ENCODE measurements at places on chromosomes 4 and X.
A peak's percentile ranks its signal among the peaks of the same experiment; 100 is the strongest.

DNA sequence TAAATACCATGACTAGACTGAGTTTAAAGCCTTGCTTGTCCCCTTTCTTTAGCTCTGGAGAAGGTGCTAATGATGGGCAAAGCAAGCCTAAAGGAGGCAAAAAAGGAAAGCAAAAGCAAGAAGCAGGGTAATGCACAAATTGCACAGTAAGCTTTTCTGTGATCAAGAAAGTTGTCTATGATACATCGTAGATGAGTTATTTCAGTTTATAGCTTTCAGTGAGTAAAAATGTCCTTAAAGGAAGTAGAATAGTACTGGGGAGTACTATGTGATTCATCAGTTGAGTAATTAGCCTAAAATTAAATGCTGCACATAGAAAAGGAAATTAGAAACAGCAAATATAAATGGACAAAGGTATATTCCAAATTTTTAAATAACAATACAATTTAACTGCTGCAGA, 50.2 kb upstream of the PDE5A start:
- H3K36me3 ChIP-seq = no peaks in the 10 kb centered on the region
- no peaks in the 10 kb centered on the region for H3K27me3 ChIP-seq
- peaks cover 2% of the 10 kb centered on the region for H3K4me1 ChIP-seq
- H3K4me3 ChIP-seq = no peak overlapping the region
- H3K27ac ChIP-seq = no peak overlapping the region
- no peak for DNase-seq

- no peak overlapping the region for H3K27ac ChIP-seq
- H3K36me3 ChIP-seq = no peaks in the 10 kb centered on the region
- no peak for DNase-seq
- no peak overlapping the region for H3K4me3 ChIP-seq
Measured at GRCh38 chr4:165971933-165972332, 98.9 kb downstream of the TLL1 start.

GRCh38 chrX:108439426-108439942, at the start of gene COL4A5:
Gene COL4A5, plus strand, starts transcription at chrX:108439838. Its CDS starts 288 bp downstream, at chrX:108440126.
- peak within 1 kb of the TSS; percentile 82 for H3K27ac ChIP-seq
- no peaks in the 10 kb centered on the region for H3K4me1 ChIP-seq
- no peaks in the 10 kb centered on the region for H3K27me3 ChIP-seq

DNA sequence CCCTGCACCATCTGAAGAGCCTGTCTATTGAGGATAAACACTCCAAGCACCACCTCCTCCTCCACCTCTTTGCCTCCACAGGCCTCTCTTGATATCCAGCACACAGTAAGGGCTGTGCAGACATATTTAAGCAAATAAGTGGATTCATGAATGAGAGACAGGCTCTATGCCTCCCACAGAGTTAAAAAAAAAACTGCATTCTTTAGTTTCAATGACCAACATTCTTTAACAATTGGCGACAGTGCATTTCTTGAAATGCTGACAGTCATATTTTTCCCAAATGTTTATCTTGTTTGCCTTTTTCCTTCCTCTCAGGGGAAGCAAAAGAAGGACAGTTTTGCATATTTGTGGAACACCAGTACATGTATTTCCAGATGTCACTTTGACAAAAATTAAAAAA, 38.6 kb downstream of the MXRA5 start:
- no peak for DNase-seq
- no peaks in the 10 kb centered on the region for H3K36me3 ChIP-seq
- H3K4me3 ChIP-seq = no peak overlapping the region
- no peaks in the 10 kb centered on the region for H3K4me1 ChIP-seq
- no peaks in the 10 kb centered on the region for H3K27me3 ChIP-seq

GRCh38 chr4:25182937-25183336, 22.7 kb upstream of the SEPSECS start:
- no peaks in the 10 kb centered on the region for H3K36me3 ChIP-seq
- no peak for DNase-seq
- no peak overlapping the region for H3K4me3 ChIP-seq
- no peak overlapping the region for H3K27ac ChIP-seq

- H3K4me1 ChIP-seq = peaks cover 20% of the 10 kb centered on the region
- no peak for DNase-seq
- H3K4me3 ChIP-seq = no peak overlapping the region
- no peak overlapping the region for H3K27ac ChIP-seq
- no peaks in the 10 kb centered on the region for H3K27me3 ChIP-seq
Measured at GRCh38 chr4:104501290-104501689, 6.6 kb upstream of the CXXC4 start.

- no peaks in the 10 kb centered on the region for H3K36me3 ChIP-seq
- DNase-seq = no peak
- H3K27ac ChIP-seq = no peak overlapping the region
- no peaks in the 10 kb centered on the region for H3K4me1 ChIP-seq
- no peak overlapping the region for H3K4me3 ChIP-seq
Measured at GRCh38 chr4:14829795-14830194, 172.5 kb upstream of the CPEB2 start.

GRCh38 chr4:145890689-145891088, 47.9 kb downstream of the ZNF827 start:
- H3K36me3 ChIP-seq = peaks cover 5% of the 10 kb centered on the region
- no peaks in the 10 kb centered on the region for H3K27me3 ChIP-seq
- H3K27ac ChIP-seq = no peak overlapping the region
- H3K4me3 ChIP-seq = no peak overlapping the region

- H3K27me3 ChIP-seq = no peaks in the 10 kb centered on the region
- no peak for DNase-seq
- no peaks in the 10 kb centered on the region for H3K36me3 ChIP-seq
- no peak overlapping the region for H3K27ac ChIP-seq
- no peaks in the 10 kb centered on the region for H3K4me1 ChIP-seq
Measured at GRCh38 chr4:80489798-80490197, 154.3 kb downstream of the CFAP299 start.

DNA sequence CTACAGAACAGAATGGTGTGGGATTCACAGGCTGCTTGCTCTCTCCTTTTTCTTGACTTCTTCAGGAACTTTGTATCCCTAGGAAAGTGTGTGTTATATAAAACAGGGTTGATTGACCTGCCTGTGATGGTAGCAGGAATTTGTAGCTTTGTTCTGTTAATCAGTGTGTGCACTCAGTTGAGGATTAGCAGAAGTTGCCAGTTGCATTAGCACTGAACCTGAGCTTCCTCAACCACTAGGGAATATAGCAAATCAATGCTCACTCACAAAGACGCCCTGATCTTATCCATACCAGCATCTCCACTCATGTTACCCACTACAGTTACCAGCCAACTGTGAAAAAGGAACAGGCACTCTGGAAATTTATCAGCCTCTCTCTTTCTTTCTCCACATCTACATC, 319.1 kb upstream of the EMCN start:
- DNase-seq = no peak
- H3K4me3 ChIP-seq = no peak overlapping the region
- H3K27me3 ChIP-seq = no peaks in the 10 kb centered on the region
- peaks cover 2% of the 10 kb centered on the region for H3K4me1 ChIP-seq

DNA sequence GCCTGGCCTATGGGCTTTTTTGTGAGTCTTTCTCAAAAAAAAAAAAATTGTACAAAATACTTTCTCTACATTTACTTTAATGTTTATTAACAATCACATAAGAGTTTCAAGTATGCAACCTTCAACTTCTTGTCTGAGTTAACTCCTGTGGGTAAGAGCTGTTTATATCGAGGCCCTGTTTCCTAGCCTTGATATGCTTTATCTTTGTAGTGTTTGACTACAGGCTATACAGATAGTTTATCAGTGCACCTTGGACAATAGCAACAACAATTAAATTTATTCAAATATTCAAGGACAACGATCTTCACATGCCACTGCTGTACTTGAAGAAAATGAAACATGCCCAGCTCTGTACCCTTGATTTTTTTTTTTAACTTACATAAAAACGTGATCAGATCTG, 178.4 kb downstream of the ARHGAP10 start:
- no peaks in the 10 kb centered on the region for H3K36me3 ChIP-seq
- DNase-seq = no peak
- no peak overlapping the region for H3K27ac ChIP-seq
- H3K4me3 ChIP-seq = no peak overlapping the region
- no peaks in the 10 kb centered on the region for H3K4me1 ChIP-seq

DNA sequence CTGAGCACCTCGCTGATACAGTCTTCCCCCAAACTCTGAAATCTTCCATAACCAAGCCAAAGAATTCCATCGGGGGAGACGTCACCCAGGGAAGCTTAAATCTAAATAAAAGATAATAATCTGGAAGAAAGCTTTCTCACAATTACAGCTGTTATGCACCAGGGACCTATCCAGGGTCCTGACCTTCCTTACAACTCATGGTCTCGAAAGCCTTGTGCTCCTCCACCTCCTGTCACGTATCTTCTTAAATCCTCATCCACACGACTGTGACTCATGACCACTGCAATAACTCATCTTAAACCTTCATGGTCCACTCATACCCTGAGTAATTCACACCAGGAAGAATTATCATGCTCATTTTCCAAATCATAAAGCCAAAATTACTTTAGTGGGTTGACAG, 166.8 kb upstream of the FRG1 start:
- H3K27me3 ChIP-seq = no peaks in the 10 kb centered on the region
- H3K36me3 ChIP-seq = no peaks in the 10 kb centered on the region
- H3K4me3 ChIP-seq = no peak overlapping the region
- H3K4me1 ChIP-seq = peaks cover 1% of the 10 kb centered on the region
- DNase-seq = no peak

DNA sequence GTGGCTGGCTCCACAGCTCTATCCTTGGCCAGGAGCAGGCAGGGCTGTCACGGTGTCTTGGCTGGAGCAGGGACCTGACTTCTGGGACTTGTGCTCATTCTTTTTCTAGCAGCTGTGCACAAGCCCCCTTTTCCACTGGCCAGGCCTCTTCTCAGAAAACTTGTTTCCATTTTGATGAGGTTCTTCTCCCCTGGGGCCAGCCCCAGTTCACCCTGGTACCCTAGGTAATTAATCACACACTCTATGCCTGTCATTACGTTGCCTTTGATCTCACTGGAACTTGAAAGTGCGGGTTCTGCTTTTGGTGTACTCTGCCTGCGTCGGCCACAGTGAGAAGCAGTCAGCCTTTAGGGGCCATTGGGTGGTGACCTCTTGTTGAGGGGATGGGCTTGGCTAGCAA, 26.6 kb downstream of the DRD5 start:
- no peak overlapping the region for H3K27ac ChIP-seq
- DNase-seq = no peak
- H3K27me3 ChIP-seq = no peaks in the 10 kb centered on the region
- H3K36me3 ChIP-seq = no peaks in the 10 kb centered on the region
- peaks cover 4% of the 10 kb centered on the region for H3K4me1 ChIP-seq

- H3K4me3 ChIP-seq = no peak overlapping the region
- H3K27ac ChIP-seq = no peak overlapping the region
- no peaks in the 10 kb centered on the region for H3K27me3 ChIP-seq
Measured at GRCh38 chr4:5709207-5709575, 832 bp upstream of the EVC2 start.

- H3K27me3 ChIP-seq = no peaks in the 10 kb centered on the region
- no peaks in the 10 kb centered on the region for H3K36me3 ChIP-seq
- H3K4me1 ChIP-seq = no peaks in the 10 kb centered on the region
- no peak overlapping the region for H3K4me3 ChIP-seq
- no peak for DNase-seq
Measured at GRCh38 chrX:23194885-23195554, 139.6 kb upstream of the PTCHD1 start.

GRCh38 chr4:182680234-182680653, 236.9 kb downstream of the DCTD start:
- no peaks in the 10 kb centered on the region for H3K27me3 ChIP-seq
- H3K4me3 ChIP-seq = no peak overlapping the region
- peak; percentile 56 for DNase-seq
- H3K4me1 ChIP-seq = peaks cover 20% of the 10 kb centered on the region
- peak overlapping the region; percentile 39 for H3K27ac ChIP-seq

DNA sequence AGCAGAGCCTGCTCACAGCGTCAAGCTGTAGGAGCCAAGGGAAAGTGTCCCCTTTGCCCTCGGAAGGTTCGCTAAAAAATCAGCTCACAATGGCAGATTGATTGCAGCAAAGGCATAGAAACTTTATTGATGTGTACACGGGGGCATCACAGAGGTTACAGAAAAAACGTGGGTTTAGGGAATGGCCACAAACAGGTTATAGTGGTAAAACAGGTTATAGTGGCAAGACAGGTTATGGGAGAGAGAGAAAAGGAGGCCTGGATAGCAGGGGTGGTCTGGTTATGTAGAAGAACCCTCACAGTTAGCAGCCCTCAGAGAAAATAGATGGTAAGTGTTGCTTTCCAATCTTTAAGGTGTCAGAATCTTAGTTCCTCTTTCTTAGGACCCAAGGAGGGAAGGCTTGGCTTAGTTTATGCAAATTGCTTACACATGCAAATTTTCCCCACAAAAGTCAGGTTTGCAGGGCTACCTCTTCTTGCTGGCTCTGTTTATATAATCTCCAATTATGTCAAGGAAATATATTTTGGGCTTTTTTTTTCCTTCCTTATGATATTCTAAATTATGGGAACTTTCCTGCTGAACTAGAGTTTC, 113.7 kb downstream of the BMP15 start:
- DNase-seq = no peak
- no peak overlapping the region for H3K27ac ChIP-seq
- H3K4me1 ChIP-seq = no peaks in the 10 kb centered on the region
- H3K27me3 ChIP-seq = no peaks in the 10 kb centered on the region
- no peak overlapping the region for H3K4me3 ChIP-seq

DNA sequence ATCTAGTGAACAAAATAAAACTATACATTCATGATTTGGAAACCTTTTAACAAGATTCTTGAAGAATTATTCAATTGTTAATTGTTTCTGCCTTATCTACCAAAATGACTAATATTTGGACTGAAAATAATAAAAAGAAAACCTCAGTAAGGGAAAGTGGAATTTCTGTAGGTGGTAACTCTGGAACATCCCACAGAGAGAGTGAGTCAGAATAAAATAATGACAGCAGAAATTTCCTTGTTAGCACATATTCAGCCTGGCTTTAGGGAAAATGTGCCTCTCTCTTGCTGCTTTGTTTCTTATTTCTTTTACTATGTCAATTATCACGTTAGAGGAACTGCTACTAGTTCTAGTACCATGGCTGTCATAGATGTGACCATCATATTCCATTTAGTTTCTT, 421.5 kb upstream of the GNPDA2 start:
- H3K27me3 ChIP-seq = no peaks in the 10 kb centered on the region
- DNase-seq = no peak
- no peaks in the 10 kb centered on the region for H3K4me1 ChIP-seq
- no peaks in the 10 kb centered on the region for H3K36me3 ChIP-seq
- no peak overlapping the region for H3K27ac ChIP-seq

GRCh38 chr4:45638641-45639040, 485.2 kb downstream of the GABRG1 start:
- no peak overlapping the region for H3K27ac ChIP-seq
- H3K4me3 ChIP-seq = no peak overlapping the region
- no peaks in the 10 kb centered on the region for H3K4me1 ChIP-seq
- no peaks in the 10 kb centered on the region for H3K27me3 ChIP-seq
- DNase-seq = no peak
